Right atrium auricular region (tissue), 2 donors: ENCODE measurements at places on chromosomes 3 and 15. TPM values are rescaled to one million over a fixed set of nuclear protein-coding genes. Genes with fewer than 3 reads are reported as not detected.

DNA sequence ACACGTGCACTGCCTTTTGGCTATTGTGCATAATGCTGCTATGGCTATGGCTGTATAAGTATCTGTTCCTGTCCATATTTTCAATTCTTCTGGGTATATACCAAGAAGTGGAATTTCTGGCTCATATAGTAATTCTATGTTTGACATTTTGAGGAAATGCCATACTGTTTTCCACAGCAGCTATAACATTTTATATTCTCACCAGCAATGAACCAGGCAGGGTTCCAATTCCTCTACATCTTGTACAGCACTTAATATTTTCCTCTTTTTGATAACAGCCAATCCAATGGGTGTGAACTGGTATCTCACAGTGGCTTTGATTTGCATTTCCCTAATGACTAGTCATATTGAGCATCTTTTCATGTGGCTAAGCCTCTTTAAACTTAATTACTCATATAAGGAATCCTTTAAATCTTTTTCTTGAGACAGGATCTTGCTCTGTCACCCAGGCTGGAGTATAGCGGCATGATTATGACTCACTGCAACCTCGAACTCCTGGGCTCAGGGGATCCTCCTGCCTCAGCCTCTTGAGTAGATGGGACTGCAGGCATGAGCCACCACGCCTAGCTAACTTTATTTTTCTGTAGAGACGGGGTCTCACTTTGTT lies 38.1 kb upstream of the IGDCC4 start:
- H3K4me1 ChIP-seq: no peaks in the 10 kb centered on the region
- H3K36me3 ChIP-seq: peaks cover 70% of the 10 kb centered on the region
- no peaks in the 10 kb centered on the region for H3K27me3 ChIP-seq
- H3K27ac ChIP-seq: no peak overlapping the region
- H3K4me3 ChIP-seq: no peak overlapping the region

DNA sequence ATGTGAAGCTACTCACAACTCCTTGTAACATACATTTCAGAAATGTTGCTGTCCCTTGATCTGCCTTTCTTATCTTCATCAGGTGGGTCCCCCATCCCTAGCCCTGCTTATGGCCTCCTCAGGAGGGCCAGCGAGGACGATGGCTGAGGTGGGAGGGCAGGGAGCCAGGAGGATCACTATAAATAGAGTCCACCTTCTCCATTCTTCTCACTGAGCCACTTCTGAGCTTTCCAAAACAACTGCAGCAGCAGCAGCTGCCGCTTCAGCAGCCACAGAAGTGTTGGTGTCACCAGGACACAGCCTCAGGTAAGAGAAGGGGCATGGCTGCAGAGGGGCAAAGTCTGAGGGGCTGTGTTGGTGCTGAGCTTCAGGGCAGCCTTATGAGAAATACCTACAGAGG lies 53.5 kb downstream of the ANAPC13 start:
- DNase-seq: no peak
- H3K4me3 ChIP-seq: no peak overlapping the region
- no peaks in the 10 kb centered on the region for H3K4me1 ChIP-seq
- H3K36me3 ChIP-seq: no peaks in the 10 kb centered on the region

- H3K36me3 ChIP-seq: no peaks in the 10 kb centered on the region
- DNase-seq: no peak
- no peak overlapping the region for H3K4me3 ChIP-seq
- H3K27ac ChIP-seq: no peak overlapping the region
- no peaks in the 10 kb centered on the region for H3K27me3 ChIP-seq
These were observed 60.0 kb upstream of the FLNB start for GRCh38 chr3:57948080-57948671.

DNA sequence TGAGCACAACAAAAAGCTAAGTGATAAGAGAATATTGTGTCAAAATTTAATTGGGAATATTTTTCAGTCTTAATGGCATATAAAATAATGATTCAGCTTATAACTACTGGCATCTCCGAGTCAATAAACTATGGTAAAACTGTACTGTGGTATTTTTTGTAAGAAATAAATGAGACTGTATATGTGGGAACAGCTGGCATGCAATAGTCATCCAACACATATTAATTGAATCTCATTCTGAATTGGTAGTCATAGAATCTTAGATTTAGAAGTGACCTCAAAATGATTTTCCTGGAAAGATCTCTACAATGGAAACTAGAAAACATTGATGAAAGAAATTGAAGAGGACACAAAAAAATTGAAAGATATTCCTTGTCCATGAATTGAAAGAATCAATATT lies 133.4 kb upstream of the SLC7A14 start:
- DNase-seq: no peak
- no peaks in the 10 kb centered on the region for H3K4me1 ChIP-seq
- no peaks in the 10 kb centered on the region for H3K36me3 ChIP-seq
- no peak overlapping the region for H3K4me3 ChIP-seq
- no peaks in the 10 kb centered on the region for H3K27me3 ChIP-seq

GRCh38 chr15:71515375-71516186 lies 294.8 kb upstream of the NR2E3 start:
- H3K36me3 ChIP-seq: no peaks in the 10 kb centered on the region
- DNase-seq: no peak
- H3K4me1 ChIP-seq: peaks cover 10% of the 10 kb centered on the region
- H3K27ac ChIP-seq: no peak overlapping the region

MCTP2 gene
- total RNA-seq: 5.6 TPM

TIMP4 gene
- 29.1 TPM for total RNA-seq

IL17RE gene
- total RNA-seq: 0.89 TPM
